ENCODE measurements at places on chromosomes 16 and 17.

- no peak for DNase-seq
Measured at GRCh38 chr17:13302983-13303382, 285.2 kb upstream of the ELAC2 start.

GRCh38 chr16:17339764-17340541 is 130.8 kb downstream of the XYLT1 start:
- DNase-seq = no peak

- DNase-seq = no peak
Measured at GRCh38 chr16:84048871-84049270, 6.3 kb upstream of the SLC38A8 start.

- DNase-seq = no peak
Measured at GRCh38 chr17:64069143-64069542, 48.7 kb upstream of the ICAM2 start.

DNA sequence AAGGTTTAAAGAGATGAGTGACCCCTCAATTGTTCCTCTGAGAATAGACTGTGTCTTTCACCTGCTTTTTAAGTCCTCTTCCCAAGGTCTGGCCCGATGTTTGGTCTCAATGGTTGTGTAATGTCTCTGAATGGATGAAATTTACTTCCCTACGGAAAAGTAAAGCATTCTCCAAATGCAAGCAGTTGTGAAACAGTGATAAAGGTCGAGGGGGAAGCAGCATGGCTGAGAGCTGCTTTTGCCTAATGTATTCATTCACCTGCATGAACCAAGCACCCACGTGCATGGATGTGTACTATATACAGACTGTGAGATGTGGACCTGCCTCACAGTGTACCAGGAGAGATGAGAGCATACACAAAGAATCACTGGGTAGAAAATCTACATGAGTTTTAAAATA is 11.4 kb downstream of the MRPS23 start:
- DNase-seq = no peak

DNA sequence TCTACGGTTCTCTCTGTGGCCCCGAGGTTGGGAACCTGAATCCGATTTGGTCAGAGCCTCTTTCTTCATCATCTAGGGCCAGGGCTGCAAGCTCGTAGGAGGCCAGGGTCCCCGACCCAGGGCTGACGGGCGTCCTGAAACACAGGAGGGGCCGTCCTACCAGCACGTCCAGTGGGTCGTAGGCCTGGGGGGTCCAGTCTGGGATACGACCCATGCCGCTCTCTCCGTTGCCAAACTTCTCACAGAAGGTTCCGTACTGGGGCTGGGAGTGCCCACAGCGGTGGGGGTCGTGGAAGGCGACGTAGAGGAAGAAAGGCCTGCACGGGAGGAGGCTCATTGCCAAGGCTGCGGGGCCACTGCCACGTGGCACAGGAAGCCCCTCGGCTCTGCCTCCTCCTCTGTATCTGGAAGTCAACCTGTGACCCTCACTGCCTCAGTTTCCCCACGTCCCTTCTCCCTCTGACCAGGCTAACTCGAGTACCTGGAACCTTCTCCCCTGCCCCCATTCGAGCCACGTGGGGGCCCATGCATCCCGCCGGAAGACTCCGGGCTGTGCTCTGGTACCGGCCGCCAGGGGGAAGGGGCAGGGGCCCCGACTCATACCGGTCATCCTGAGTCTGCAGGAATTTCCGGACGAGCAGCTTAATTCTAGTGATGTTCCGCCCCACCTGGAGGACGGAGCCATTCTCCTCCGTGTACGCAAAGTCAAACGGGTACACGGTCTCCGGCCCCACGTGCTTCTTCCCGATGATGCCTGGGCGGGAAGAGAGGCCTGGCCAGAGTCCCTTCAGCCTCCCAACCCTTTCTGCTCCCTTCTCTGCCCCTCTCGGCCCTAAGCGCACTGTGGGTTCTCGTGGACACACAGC is 5.9 kb downstream of the SGSH start:
- no peak for DNase-seq

DNA sequence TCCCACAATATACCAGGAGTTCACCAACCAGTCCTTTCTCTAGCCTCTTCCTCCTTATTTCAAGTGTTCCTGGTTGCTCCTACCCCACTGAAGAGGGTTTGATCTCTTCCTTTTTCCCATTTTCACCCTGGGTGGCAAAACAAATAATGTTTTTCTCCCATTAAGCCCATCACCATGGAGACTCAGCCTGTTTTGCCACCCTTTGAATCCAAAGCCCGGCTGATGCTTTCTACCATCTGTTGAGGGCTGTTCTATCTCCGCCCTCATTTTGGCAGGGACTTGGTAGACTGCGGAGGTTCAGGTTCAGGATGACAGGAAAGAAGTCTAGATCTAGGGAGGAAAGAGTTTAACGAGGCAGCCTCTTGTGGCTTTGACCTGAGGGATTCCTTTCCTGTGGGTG is 2.6 kb downstream of the DNAH2 start:
- DNase-seq = no peak

GRCh38 chr16:31354394-31355291 is at the start of gene ITGAX:
Gene ITGAX (plus strand): TSS chr16:31355176. CDS start chr16:31355255, 79 bp downstream.
- peak; percentile 80 for DNase-seq

GRCh38 chr16:75593825-75594820 is 27.9 kb downstream of the GABARAPL2 start:
- DNase-seq = no peak

DNA sequence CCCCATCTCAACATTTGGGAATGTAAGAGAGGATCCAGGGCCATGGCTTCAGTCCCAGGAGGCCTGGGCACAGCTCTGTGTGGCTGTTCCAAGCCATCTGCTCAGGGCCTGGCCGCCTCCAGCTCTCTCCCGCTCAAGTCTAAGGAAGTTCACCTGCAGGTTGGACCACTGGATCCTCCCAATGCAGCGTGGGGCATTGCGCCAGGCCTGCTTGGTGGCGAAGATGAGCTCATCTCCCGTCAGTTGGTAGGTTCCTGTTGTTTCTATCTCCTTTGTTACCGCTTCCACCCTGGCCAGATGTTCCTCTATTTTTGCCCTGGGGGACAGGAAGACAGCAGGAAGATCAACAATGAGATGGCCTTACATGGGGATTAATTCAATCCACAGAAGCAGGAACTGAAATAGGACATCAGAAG is 17.5 kb downstream of the NOS2 start:
- DNase-seq = peak; percentile 99

DNA sequence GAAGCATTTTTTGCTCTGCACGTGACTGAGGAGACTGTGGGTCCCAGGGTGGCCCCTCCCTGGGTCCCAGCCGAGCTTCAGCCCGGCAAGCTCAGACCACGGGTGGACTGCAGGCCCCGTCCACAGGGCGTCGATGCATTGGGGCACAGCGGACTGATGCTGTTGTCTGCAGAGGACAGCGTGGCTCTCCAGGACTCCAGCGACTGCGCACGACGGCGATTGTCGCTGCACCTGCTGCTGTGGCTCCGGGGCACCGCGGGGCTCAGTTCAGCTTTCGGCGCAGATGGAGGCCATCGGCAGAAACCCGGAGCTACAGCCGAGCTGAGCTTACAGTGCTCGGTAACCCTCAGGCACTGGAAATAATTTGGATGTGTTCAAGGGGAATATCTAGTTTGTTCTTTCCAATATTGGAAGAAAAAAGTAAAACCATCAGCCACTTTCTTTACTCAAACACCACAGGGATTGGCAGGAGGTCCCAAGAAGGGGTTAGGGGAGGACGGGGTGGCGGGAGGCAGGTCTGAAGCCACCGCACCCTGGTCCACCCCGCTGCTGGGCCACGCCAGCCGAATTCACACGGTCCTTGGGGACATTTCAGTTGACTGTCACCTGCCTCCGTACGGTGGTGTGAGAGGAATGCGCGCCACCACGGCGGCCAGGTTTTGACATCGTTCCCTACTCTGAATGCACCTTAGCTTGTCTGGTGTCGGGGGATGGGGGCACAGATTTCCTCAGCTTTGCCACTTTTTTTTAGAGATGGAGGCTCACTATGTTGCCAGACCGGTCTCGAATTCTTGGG is 88.7 kb upstream of the RPH3AL start:
- DNase-seq = no peak

DNA sequence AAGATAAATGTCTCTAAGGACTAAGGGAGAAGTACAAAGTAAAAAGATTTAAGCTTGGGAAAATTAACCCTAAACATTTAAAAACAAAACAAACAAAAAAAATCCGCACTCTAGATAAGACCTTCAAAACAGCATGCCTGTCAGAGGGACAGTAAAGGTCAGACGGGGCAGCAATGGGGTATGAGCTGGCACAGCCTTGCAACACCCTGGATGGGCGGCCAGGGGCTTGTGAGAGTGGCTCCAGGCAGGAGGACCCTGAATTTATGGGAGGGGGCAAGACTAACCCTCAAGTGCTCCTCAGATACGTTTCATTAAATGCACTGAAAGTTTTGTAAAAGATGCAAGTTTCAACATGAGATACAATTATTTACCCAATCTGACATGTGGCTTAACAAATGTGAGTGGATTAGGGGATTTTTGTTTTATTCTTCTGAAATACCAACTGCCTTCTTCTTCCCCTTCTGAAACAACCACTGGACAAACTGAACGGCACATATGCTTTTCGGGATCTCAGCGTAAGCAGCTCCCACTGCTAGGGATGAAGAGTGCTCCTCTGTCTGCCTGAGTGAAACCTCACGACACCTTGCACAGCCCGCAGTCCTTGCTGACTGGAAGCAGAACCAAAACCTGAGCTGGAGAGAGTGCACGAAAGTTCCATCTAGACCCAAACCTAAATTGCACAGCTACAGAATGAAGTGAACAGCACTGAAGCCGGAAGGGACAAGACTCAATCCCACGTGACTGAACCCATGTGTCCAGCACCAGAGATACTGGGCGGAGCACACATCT is 128.4 kb downstream of the ANKRD11 start:
- DNase-seq = no peak

GRCh38 chr17:44831371-44831770 is 1.3 kb upstream of the GJC1 start:
- no peak for DNase-seq

DNA sequence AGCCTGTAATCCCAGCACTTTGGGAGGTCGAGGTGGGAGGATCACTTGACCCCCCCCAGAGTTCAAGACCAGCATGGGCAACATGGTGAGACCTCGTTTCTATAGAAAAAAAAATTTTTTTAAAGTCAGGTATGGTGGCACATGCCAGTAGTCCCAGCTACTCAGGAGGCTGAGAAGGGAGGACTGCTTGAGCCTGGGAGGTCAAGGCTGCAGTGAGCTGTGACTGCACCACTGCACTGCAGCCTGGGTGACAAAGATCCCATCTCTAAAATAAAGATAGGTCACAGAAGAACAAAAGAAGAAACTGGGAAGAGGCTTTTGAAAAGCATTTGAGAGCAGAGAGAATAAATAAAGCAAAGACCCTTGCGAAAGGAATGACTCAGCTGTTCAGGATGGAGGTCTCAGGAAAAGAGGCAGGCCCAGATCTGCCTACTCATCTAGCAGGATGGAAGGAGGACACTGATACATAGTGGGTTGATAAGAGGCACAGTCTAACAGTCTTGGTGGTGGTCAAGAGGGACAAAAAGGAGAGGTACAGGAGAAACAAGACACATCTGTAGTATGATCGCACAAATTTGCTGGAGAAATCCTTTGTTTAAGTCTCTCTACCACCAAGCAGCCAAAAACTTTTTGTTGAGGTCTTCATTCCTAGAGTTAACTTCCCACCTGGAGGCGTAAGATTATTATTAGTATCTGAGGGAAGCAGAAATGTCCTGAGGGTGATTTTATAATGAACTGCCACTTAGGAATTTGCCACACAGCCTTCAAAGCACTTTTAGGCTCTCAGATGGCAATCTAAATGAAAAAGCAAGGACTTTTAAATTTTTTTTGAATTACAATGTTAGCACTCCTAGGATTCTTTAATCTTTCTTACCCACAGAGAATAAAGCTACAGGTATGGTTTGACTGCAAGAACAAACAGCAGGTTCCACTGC is 17.6 kb downstream of the ZSWIM7 start:
- DNase-seq = no peak

DNA sequence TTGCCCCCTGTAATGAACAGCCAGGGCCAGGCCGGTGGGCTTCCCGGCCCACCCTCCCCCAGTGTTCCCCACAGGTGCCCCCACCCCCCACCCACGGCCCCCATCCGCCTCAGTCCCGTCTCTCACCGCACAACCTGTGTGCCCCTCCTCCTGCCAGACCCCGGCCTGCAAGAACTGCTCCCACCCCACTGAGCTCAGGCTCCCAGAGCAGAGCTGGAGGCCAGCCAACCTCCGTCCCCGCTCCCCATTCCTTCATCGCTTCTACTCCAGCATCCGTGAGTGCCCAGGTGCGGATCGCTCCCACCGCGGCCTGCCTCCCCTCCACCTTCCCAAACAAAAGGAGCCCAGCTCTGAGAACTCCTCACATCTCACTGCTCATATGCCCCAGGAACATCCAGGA is 4.2 kb downstream of the MVD start:
- no peak for DNase-seq

- no peak for DNase-seq
Measured at GRCh38 chr17:17018612-17019429, 23.4 kb upstream of the MPRIP start.

- no peak for DNase-seq
Measured at GRCh38 chr17:14204084-14204483, 32.6 kb downstream of the CDRT15 start.

GRCh38 chr17:38748149-38748891 is at the start of gene PCGF2:
Gene PCGF2 (minus strand): TSS chr17:38748336. CDS start chr17:38740402, 7,934 bp downstream.
- no peak for DNase-seq

DNA sequence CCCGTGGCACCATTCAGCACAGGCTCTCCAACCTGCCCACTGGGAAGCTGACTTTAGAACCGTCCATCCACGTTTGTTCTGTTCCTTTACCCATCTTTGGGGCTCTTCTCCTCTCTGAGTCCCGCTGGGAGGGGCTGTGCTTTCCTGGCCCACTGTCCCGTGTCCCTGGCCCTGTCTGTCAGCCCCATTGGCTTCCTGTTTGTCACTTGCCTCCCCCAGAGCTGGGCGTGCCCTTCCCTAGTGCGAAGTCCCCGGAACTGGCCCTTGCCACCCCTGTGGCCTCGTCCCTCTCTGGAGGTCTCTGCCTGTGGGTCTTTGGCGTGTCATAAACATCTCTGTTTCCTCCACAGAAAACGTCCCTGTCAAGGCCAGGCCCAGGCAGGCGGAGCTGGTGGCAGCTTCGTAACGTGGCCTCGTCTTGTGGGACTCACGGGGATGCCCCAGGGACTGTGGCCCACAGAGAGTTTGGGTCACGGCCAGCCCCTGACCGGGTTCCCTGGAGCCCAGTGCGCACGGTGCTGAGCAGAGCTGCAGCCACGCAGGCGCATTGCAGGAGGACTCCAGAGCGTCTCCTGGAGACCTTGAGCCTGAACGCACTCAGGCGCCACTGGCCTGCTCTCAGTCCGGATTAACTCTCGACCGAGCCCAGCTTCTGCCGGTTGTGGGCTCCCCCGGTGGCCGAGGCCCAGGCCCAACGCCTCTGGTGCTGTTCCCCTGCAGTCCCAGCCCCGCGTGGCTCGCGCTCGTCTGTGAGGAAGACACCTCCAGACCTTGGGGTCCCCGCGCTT is 7.3 kb downstream of the CHMP6 start:
- DNase-seq = no peak

- DNase-seq = no peak
Measured at GRCh38 chr16:870856-871561, 70.5 kb upstream of the GNG13 start.

DNA sequence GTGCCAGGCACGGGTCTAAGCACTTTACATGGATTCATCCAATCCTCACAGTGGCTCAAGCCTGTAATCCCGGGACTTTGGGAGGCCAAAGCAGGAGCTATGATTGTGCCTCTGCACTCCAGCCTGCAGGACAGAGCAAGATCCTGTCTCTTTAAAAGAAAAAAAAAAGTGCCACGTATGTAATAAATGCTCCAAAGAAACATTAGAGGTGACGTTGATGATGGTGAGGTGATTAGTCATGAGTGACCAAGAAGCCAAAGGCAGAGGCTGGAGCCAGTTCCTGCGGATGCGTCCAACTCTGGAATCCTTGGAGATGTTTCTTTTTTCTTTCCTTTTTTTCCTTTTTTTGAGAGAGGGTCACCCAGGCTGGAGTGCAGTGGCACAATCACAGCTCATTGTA is 59.4 kb upstream of the SIAH1 start:
- no peak for DNase-seq

All from AML-193 (cell line).